ENCODE measurements at places on chromosomes 5 and 9.

GRCh38 chr9:34242830-34243229 lies 64.0 kb downstream of the UBAP1 start:
- DNase-seq: no peak

- DNase-seq: no peak
Measured at GRCh38 chr5:74067748-74068541, 441.9 kb downstream of the ARHGEF28 start.

- DNase-seq: no peak
Measured at GRCh38 chr9:2255128-2255527, 240.0 kb downstream of the SMARCA2 start.

DNA sequence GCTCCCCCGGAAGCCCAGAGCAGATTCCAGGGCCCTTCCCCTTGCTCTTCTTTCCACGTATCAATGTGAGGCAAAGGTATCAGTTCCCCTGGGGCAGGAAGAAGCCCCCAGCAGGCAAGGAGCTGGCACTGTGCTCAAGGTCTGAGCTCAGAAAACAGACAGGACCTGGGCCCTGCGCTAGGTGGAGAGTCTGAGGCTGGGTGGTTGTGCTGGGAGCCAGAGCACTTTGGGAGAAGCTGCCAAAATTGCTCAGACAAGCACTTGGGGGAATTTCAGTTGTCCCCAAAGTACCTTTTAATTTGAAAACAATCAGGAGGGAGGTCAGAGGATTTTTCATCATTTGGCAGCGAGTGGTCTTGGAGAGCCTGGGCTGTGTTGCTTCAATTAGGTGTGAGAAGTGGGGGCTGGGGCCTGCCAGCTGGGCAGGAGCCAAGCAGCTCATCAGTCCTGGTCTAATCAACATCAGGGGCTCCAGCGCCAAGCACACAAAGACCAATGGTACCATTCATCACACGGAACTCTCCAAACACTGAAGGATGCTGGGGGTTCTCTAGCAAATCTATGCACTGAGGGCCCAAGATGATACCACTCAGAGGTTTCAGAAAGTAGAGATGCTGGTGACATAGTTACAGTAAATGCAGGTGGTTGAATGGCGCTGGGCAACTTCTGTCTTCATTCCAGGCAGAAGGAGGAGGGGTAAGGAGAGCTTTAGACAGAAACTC lies 176.5 kb downstream of the SNX18 start:
- DNase-seq: peak; percentile 25

DNA sequence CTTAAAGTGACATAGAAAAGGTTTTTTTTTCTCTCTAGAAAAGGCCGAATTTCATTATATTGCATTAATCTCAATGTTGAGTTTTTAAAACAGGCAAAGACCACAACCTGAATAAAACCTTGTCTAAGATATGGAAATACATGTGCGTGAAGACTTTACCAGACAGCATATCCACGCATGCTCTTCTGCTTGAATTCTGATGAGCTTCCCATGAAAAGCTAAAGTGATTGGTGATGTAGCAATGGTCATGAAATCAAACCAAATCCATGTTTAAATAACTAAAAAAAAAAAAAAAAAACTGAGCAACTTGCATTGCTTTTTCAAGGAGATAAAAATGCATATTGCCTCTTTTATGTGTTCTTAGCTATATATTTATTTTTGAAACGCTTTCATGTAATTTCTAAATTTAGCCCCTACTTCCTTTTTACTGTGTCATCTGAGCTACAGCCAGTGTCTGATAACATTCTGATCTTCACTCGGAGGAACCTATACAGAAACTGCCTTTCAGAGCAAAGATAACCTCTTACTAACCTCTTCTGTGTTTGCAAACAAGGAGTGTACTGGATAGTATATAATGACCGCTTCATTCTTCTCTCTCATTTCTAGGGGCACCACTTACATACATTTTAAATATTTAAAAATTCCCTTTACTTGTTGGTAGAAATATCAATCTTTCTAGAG lies 179.1 kb upstream of the GNA14 start:
- DNase-seq: no peak

DNA sequence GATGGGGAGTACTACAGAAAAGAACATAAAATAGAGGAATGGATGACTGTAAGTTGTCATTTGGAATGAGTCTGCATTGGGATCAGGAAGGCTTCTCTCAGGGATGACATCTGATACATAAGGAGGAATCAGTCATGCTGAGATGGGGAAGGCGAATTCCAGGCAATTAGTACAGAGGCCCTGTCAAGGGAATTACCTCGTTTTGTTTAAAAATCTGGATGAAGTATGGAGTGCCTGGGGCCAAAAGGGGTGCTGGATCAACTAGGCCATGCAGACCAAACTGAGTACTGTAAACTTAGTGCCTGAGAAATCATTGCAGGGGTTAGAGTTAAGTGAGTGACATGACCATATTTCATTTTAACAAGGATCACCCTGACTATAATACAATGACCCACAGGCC lies 30.5 kb downstream of the JAKMIP2 start:
- DNase-seq: no peak

DNA sequence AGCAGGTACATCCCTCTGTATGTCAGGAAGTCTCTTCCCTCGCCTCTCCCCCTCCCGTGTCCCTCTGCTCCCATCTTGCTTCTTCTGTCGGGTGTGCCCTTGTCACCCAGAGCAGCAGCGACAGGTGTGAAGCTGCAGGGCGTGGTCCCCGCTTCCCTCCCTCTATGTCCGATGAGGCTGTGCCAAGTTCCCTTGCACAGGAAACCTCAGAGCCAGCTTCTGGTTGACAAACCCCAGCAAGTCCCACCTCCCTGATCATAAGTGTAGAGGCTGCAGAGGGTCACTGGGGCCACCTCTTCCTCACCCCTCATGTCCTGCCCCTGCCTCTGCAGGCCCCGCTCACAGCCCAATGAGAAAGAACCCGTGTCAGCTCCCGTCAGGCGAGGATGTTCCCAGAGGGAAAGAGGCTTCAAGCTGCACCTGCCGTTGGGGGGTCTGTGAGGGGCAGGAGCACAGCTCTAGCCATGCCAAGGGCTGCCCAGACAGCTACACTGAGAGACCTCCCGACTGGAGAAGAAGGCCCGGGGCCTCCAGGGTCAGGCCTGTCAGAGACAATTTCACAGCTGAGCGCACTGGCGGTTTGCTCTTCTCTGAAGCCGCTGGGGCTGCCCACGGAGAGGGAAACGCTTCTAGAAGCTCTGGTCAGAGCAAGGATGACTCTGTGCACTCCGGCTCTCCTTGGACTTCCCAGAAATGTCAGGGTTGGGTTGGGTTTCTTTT lies 73.3 kb downstream of the AK8 start:
- no peak for DNase-seq

DNA sequence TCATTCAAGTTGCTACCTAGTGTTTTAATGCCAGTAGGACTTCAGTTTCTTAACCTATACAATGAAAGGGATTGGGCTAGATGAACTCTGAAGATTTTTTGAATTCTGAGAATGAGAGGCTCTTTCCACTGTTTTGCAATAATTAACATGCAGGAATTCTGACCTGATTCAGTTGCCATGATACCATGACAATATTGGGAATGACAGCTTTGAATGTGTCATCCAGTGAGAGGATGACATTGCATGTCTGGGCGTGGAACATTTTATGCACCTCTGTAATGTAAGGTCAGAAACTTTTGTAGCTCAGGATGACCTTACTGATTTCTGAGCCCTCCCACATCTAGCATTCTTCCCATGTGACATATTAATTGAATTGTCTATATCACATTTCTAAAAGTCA lies 30.6 kb upstream of the SPINK5 start:
- DNase-seq: no peak

DNA sequence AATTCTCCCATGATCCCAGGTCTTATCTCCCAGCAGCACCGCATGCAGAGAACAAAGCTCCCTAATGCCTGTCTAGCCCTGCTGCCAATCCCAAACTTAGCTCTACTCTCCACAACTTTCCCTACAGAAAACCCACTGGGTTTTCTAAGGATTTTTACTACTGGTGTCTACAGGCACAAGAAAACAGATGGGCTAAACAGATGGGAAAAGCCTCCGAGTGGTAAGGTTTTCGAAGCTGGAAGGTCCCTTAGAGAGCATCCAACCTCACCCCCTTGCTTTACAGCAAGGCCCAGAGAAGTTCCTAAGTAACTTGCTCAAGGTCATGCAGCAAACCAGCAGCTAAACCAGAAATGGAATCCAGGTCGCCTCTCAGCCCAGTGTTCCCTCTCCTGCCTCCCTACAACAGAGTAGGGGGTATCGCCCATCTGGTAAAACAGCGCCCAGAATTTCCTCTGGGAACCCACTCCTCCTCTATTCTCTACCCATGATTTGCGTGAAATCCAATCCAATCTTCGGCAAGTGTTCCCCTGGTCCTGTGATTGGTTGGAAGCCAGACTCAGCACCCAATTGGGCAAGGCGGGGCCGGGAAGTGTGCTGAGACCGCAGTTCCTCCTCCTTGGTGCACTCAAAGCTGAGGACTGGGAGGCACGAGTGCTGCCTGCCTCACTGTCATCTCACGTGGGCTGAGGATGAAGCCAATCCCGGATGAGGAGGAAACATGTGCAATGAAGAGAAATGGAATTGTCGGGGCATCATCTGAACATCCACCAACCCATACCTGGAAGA lies 20.8 kb downstream of the CPLX2 start:
- no peak for DNase-seq

- no peak for DNase-seq
Measured at GRCh38 chr5:167688341-167689130, 602.9 kb upstream of the WWC1 start.

GRCh38 chr5:56648460-56649034 lies 166.8 kb upstream of the MAP3K1 start:
- no peak for DNase-seq

DNA sequence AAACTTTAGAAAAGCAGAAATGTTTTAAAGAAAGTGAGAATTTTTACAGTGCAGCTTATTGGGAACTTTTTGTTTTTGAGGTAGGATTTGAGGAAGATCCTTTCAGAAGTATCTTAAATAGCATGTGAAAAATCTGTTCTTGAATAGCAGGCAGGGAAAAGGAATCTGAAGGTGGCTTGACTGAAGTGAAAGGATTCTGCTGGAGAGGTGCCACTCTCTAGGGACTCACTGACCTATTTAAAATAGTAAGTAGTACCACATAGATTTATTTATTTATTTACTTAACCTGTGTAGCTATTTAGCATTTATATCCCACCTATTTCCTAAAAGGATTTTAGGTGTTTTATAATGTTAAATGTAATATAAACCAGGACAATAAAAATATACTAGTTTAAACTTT lies 69.1 kb downstream of the NIPBL start:
- DNase-seq: peak; percentile 11

- peak; percentile 96 for DNase-seq
Measured at GRCh38 chr5:32074401-32074800, 99.7 kb downstream of the GOLPH3 start.

DNA sequence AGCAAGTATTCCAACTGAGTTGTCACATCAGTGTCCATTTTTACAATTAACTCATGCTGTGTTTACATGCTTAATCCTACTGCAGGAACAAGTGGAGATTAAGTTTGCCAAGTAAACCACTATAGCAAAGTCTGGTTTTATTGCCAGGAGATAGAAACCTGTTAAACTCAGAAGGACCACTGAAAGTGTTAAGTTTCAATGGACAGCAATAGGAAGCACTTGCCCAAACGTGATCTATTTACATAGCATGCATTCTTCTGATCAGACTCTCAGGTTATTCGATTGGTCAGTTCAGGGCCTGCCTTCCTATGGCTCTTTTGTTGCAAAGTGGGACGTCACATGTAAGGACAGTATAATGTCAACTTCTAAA lies 28.0 kb upstream of the IFNK start:
- no peak for DNase-seq

GRCh38 chr9:75845806-75846205 lies 44.7 kb upstream of the PCSK5 start:
- DNase-seq: no peak

- no peak for DNase-seq
Measured at GRCh38 chr5:2143088-2143487, 260.4 kb upstream of the IRX4 start.

DNA sequence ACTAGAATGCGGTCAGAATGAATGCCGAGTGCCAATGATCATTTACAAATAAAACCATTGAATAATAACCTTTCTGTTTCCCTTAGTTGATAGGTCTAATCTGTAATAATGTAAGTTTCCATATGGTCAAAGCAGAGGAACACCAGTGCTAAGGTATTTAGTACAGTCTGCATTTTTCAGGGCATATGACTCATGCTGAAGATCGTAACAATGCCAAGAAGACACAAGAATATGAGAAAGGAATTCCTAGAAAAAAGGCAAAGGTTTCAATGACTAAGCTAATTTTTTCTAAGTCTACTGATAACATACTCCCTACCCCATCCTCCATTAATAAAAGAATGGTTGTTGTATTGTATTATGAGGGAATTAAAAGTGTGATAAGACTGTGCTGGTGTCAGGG lies 2.8 kb downstream of the OR1L8 start:
- DNase-seq: no peak

- no peak for DNase-seq
Measured at GRCh38 chr5:10489810-10490426, 48.2 kb downstream of the ROPN1L start.

DNA sequence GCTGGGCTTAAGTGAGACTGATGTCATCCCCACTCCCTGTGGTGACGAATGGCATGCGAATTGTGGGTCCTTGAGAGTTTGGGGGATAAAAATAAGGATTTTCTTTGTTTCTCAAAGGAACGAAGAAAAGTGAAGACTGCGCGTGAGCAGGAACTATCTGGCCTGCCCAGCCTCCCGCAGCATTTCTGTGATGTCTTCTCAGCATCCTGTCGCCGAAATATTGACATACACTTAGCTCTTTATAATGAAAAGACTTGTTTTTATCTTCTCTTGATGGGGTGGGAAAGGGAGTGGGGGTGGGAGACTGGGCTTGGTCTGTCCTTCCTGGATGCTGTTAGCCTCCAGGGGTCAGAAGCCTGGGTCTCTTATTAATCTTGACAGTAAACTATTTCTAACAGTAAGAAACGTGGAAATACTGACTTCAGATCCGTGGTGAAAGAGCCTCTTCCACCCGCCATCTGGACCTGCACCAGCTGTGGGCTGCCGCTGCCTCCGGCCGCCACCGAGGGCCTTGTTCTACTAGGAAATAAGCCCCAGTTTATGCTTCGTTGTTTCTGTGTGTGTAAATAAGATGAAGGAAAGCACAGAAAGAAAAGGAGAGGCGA lies 239.6 kb downstream of the FANCC start:
- DNase-seq: no peak

GRCh38 chr5:14859980-14860379 lies 11.6 kb downstream of the ANKH start:
- DNase-seq: peak; percentile 79

- peak; percentile 25 for DNase-seq
Measured at GRCh38 chr5:17167171-17167891, 50.1 kb upstream of the BASP1 start.

- DNase-seq: no peak
Measured at GRCh38 chr9:132955123-132955522, 10.7 kb upstream of the TSC1 start.

- DNase-seq: peak; percentile 8
Measured at GRCh38 chr5:178624631-178625546, 2.0 kb downstream of the CLK4 start.

GRCh38 chr9:23343226-23343625 lies 482.8 kb downstream of the ELAVL2 start:
- DNase-seq: no peak

GRCh38 chr9:92444841-92445240 lies 20.6 kb upstream of the OMD start:
- DNase-seq: peak; percentile 60

Measured in thyroid gland (tissue), 4 donors.